ENCODE measurements at places on chromosomes 11 and 22. TPM values are rescaled to one million over a fixed set of nuclear protein-coding genes. Genes with fewer than 3 reads are reported as not detected.

- DNase-seq: no peak
These were observed 22.3 kb downstream of the TMEM123 start for GRCh38 chr11:102430158-102430836.

The SYT13 gene
- not detected for polyA plus RNA-seq

DNA sequence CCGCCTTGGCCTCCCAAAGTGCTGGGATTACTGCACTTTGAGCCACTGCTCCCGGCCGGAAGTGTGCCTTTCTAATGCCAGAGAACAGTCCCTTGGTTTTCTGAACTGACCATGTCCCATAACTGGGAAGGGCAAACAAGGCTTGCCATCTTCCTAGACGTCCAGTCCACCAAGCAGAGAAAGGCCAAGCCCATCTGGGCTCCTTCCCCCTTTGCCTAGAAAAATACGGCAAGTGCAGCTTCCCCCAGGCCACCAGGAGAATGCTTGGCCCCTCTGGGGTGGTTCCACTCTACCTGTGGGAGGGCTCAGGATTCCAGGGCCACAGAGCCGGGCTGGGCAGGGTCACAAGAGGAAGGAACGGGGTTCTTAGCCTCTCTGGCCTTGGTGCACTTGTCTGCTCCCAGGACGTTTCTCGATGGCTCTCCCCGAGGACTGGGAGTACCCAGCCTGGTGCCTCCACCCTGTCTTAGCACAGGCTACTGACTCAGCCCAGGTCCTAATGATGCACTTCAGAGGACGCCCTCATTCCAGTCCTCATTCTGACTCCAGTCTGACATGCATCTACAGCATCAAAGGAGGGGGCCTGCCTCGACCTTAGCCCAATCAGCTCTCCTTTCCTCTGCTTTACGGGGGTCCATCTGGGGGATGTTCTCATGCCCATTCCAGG is 1.2 kb downstream of the USP2 start:
- peak; percentile 6 for DNase-seq

The TRIM68 gene
- polyA plus RNA-seq: 6.1 TPM

The KIRREL3 gene
- polyA plus RNA-seq: 3.7 TPM

The ADM2 gene
- 0.49 TPM for polyA plus RNA-seq

DNA sequence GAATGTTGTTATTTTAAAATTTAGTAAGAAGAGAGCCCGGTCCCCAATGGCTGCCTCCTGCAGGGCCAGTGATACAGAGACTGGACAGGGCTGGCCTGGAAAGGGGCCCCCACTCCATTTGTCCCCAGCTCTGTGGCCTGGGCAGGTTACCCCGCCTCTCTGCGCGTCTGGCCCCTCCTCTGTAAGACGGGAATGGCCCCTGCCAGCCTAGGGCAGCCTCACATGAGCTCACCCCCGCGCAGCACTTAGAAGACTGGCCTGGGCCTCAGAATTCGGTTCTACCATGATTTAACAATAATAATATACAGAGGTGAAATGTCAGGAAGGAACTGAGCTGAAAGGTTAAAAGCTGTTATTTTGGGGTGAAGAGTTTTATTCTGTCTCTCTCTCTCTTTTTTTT is 1.3 kb downstream of the APOBEC3G start:
- no peak for DNase-seq
